Choroid plexus epithelial cell (primary cell): ENCODE measurements at places on chromosomes 3 and 15.
A peak's percentile ranks its signal among the peaks of the same experiment; 100 is the strongest.

GRCh38 chr3:127141921-127142730 lies 50.8 kb upstream of the PRR23E start:
- no peak for DNase-seq

- DNase-seq = no peak
Observed at GRCh38 chr15:31577108-31577507, 250.5 kb downstream of the KLF13 start.

DNA sequence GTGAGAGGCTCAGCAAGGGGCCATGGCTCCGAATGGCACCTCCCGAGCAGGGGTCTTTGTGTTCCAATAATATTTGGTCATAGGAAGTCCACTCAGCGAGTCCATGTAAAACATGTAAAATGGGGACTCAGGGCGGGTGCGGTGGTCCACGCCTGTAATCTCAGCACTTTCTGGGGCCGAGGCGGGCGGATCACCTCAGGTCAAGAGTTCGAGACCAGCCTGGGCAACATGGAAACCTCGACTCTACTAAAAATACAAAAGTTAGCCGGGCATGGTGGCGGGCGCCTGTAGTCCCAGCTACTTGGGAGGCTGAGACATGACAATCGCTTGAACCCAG lies 26.4 kb downstream of the EFCC1 start:
- DNase-seq = no peak

DNA sequence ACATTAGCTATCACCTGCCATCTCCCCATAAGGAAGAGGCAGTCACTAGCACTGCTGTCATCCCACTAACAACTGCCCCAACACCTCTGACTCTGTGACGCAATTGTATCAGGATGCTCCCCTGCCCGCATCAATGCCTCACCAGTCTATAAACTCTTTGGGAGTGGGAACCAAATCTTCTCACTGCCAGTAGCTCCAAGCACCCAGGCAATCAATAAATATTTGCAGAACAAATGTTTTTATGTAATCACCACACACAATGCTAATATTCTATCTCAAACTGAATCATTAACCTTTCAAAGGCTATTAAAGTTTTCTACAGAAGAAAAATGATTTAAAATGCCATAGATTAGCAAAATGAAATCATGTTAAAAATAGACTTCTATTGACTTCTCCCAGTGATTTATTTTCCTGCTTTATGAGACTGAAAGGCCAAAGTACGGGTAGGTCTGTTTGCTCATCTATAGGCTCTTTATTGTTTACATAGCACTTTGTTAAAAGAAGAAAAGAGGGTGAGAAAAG lies 131.3 kb downstream of the PLD1 start:
- no peak for DNase-seq

GRCh38 chr15:61951949-61952348 lies 108.3 kb downstream of the VPS13C start:
- DNase-seq = peak; percentile 58

DNA sequence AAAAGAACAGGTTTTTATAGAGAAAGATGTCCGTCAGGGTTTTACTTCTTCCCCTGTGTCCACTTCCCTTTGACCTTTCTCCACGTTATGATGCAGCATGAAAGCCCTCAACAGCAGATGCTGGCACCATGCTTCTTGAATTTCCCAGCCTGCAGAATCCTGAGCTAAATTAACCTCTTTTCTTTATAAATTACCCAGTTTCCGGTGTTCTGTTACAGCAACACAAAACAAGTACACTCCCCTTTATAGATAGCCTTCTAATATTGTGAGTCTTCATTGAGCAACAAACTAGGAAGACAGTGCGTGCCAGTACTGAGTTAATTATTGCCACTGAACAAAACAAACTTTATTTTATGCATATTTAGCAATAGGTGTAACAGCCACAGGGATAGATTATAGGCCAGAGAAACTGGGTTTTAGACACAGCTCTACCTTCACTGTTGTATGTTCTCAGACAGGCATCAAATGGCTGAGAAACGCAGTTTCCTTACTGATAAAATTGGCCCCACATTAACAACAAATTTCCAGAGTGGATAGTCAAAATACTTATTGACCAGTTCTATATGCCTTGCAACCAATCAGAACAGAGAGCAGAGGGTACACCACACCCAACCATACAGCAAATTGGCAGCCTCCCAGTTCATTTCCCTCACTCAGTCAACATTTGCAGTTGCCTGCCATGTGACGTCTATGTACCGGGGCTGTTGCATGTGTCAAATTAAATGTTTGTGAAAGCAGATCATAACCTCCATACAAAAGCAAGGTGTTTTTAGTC lies 14.4 kb upstream of the TBL1XR1 start:
- peak; percentile 48 for DNase-seq

DNA sequence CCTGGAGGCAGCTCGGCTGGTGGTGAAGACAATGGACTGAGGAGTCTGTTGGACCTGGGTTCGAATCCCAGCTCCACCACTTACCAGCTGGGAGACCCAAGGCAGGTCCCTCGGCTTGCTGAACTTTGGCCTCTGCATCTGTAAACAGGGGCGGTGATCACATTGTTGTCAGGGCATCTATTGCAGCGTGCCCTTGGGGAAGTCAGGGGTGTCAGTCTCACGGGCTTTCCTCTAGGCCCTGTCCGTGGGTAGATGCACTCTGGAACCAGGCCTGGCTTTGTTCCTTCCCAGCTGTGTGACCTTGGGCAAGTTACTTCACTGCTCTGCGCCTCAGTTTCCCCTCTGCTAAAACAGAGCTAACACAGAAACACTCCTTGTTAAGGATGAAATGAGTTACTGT lies 68.8 kb upstream of the SLC6A6 start:
- DNase-seq = no peak

GRCh38 chr3:18868911-18869689 lies 279.2 kb upstream of the KCNH8 start:
- DNase-seq = no peak

GRCh38 chr15:34952481-34952880 lies 17.1 kb downstream of the AQR start:
- peak; percentile 34 for DNase-seq

DNA sequence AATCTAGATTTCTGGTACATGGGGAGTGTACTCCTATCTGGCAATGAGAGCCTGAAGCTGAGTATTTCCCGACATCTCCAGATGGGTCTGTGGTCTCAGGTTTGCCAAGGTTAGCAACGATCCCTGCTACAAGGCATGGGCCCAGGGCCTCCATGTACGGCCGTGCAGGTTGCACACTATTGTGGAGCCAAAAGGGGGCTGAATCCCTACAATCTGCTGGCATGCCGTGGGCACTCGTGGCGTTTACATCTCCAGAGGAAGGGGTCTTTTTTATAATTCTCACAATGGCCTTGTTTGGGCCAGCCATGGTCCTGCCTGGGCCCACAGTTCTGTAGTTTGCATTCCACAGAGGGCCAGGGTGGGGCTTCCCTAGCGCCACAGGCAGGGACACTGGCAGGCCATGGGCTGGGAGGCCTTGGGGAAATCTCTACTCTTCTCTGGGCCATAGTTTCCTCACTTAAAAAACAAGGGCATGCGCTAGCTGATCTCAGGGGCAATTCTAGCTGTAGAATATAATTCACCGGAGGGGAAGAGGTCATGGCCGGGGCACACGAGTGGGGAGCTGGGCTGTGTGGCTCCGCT lies 68.9 kb upstream of the TLE3 start:
- DNase-seq = no peak

- DNase-seq = peak; percentile 98
Observed at GRCh38 chr3:194003114-194004057, 132.6 kb upstream of the HES1 start.

DNA sequence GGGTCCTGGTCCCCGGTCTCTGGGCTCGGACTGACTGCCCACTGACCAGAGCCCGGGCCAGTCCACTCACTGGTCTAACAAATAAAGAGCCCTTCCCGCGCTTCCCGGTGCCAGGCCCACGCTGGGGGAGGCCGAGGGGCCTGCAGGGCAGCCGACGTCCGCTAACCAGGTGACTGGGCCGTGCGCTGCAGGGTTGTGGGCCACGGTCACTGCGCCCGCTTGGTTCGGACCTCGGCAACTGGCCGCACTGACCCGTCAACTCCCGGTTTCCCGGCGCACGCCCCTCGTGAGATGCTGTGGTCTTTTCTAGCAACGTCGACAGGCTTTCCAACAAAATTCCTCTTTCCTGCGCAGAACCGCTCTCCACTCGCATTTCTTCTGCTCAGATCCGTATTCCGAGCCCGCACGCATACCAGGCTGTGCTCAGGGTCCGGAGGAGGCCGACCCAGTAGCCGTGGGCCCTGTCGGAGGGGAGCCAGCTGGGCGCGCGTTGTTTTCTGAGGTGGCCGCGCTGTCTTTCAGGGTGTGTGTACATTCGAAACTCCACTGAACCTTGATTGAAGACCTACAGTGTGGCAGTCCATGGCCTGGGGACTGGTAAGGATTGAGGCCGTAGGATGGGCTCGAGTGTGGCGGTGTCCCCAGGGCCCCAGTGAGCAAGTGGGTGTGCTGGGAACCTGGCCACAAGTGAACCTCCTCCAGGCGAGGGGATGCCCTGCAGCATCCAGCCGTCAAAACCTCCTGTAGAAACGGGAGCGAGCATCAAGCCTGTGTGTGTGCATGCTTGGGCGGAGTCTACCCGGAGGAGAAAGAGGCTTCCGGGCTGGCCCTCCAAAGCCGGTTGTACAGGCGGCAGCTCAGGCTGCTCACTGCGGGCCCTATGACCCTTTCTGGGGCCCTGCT lies 875 bp upstream of the NT5DC2 start:
- DNase-seq = peak; percentile 46

GRCh38 chr3:113274425-113275257 lies 63.3 kb downstream of the BOC start:
- DNase-seq = no peak

GRCh38 chr3:85251766-85252165 lies 293.0 kb downstream of the CADM2 start:
- no peak for DNase-seq

- no peak for DNase-seq
Observed at GRCh38 chr15:41958002-41958420, 14.3 kb downstream of the EHD4 start.

GRCh38 chr3:29436612-29437323 lies 155.9 kb downstream of the RBMS3 start:
- no peak for DNase-seq

DNA sequence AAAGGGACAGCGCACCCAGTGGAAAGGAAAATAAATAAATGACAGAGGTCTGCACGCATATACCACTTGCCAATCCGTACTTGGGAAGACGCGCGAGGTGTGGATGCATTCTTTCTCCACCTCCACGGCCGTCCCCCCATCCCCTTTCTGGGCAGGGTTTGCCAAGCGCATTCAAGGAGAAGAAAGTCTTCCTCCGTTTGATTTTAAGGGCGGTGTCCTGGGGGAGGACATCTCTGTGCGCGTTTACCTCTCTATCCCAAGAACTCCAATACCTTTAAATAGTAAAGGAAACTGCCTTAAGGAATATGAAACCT lies 576 bp upstream of the MB21D2 start:
- DNase-seq = no peak

- no peak for DNase-seq
Observed at GRCh38 chr3:120841264-120841663, 66.7 kb upstream of the STXBP5L start.

GRCh38 chr3:123123716-123124616 lies 57.1 kb downstream of the PDIA5 start:
- DNase-seq = no peak

- DNase-seq = no peak
Observed at GRCh38 chr3:45719655-45720487, 30.7 kb downstream of the SACM1L start.

DNA sequence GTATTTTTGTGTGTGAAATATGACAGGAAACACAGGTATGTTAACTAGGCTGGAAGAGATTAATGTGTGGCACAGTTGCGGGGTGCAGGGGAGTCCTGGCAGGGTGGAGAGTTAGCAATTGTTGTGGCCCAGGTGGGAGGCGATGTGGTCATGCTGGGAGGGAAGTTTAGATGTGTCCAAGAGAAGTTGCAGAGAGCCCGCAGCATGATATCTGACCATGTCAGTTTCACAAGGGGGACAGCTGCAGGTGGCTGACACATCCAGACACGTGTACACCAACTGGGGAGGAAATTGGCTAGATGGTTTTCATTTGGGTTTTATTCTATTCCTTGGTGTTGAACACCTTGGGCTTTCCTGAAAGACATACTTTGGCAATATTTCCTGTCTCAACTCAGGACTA lies 172.8 kb upstream of the RGMA start:
- DNase-seq = no peak

- peak; percentile 60 for DNase-seq
Observed at GRCh38 chr3:134008630-134009156, 21.0 kb downstream of the SLCO2A1 start.

GRCh38 chr3:135970506-135971116 lies 5.1 kb downstream of the PPP2R3A start:
- DNase-seq = no peak

GRCh38 chr3:20916951-20917606 lies 731.1 kb upstream of the SGO1 start:
- no peak for DNase-seq

GRCh38 chr3:24043985-24044384 lies 98.9 kb downstream of the NR1D2 start:
- no peak for DNase-seq

DNA sequence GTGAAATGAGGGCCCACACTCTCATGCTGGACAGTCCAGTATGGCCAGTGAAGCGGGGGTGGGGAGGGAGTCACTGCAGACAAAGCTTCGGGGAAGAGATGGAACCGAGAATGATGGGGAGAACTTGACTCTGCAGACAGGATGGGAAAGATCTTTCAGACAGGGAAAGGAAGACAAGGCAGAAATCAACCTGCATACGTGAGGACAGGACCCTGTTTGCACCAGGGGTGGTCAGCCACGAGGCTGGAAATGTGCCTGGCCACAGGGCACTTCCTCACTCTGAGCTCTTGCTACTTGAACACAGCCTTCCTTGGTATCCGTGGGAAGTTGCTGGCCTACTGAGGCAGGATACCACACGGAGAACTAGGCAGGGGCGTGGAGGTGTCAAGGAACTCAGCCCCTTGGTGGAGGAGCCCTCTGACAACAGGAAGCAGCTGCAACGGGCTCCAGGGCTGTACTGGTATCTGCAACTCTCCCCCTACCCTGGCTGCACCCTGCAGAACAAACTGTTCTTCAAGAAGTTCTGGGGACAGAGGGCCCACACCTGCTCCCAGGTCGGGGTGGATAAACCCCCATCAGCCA lies 9.3 kb upstream of the SRP14 start:
- DNase-seq = no peak

GRCh38 chr3:147832611-147833010 lies 423.4 kb downstream of the ZIC1 start:
- DNase-seq = no peak

DNA sequence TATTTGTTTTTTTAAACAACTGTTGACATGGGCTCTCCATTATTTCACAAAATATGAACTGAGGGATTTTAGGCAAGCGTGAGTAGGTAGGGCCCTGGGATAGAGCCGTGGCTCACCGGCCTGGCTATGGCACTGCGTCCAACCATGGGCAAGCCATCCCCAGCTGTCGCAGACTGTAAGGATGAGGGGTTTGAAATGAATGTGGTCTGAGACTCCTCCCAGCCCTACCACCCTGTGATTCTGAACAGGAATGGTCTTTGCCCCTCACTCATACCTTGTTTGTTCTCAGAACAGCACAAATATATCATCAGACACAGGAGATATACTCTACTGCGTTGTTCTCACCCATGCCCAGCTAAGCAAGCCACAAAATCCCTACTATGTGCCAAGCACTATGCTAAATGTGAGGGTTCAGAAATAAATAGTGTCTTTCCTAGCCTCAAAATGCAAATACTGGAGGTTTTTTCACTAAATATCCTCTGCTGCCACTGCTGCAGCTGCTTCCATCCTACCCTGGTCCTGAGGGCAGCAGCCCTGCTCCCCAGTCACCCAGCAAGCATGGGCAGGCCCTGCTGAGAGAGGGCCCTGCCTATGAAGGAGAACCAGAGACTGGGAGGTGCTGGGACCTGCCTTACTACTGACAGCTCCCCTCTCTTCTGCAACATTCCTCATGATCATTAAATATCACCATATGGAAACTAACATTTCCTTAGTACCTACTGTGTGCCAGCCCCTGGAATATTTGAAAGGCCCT lies 102.8 kb downstream of the XXYLT1 start:
- DNase-seq = no peak
